ENCODE measurements at places on chromosomes 7 and 10. TPM values are rescaled to one million over a fixed set of nuclear protein-coding genes. Genes with fewer than 3 reads are reported as not detected.

PDGFA gene
- total RNA-seq: 20.1 TPM

WASL gene
- total RNA-seq: 34.7 TPM

RELN gene
- not detected for total RNA-seq

SH2D4B gene
- total RNA-seq: not detected

SFTPD gene
- not detected for total RNA-seq

All from MCF 10A (cell line).